ENCODE measurements at places on chromosomes 4 and X.
A peak's percentile ranks its signal among the peaks of the same experiment; 100 is the strongest.

GRCh38 chr4:36930562-36931111, 313.9 kb upstream of the NWD2 start:
- DNase-seq: no peak

DNA sequence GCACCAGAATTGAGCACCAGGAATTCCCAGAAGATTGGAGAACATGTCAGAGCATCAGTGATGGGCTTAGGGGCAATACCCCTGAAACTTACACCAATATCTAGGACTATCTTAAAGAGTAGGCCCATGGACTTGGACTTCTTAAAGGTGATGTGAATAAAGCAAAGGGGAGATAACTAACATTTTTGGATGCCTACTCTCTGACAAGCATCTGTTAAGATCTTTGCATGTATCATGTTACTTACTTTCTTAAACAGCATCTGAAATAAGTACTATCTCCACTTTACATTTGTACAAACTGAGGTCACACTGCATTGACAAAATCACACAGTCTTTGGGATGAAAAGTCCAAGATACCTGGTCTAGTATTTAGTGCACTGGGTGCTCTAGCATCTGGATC, 258.6 kb upstream of the ARSJ start:
- DNase-seq: no peak

DNA sequence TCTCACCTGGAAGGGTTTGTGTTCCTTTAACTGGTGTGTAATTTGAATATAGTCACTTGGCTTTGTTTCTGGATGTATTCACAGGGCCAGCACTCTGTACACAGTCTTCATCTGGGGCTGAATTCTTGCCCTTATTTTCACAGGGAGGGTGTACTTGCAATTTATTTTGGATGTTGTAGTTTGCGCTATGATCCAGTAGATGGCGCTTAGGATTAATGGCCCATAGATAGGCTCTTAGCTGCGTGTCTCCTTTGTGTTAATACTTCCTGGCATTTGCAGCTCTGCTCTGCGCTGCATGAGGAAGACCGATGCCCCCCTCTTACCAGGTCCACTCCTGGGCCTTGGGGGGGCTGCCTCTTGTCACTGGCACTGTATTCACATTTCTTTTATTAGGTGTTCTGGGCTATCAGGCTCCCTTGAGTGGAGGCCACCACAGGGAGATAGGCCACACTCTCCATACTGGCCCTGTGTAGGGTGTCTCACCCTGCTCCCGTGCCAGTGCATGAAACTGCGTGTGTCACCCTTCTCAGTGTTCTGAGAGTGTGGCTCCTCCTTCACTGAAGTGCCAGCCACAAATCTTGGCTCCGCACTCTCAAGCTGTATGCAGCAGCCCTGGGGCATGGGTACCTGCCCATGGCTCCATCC, 562.2 kb downstream of the ZIC3 start:
- DNase-seq: no peak

- no peak for DNase-seq
Measured at GRCh38 chr4:175770555-175770954, 41.5 kb downstream of the GPM6A start.

GRCh38 chr4:140254651-140255299, 100.8 kb upstream of the MAML3 start:
- no peak for DNase-seq

DNA sequence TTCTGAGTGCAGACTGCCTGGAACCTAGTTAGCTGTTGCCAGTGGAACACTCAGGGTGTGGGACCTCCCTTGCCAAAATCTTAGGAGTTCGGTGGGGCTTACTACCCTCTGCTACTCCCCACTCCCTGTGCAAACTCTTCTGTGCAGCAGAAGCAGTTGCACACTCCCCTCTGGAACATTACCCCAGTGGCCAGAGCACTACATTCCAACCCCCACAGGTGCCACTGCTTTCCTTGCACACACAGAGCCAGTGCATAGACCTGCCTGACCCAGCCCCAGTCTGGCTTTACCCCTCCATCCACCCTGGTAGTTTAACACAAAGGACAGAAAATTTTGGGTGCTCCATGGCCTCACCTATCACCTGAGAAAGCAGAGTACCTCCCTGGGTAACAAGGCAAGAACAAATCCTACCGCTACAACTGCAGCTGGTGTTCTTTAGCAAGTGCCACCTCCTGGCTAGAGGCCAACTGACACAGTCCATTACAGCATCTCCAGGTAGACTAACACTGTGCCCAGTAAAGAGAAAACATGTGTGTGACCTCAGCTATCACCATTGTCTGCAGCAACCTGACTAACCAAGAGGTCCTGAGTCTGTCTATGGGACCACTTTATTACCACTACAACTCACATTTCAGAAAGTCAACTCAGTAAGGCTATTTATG, 11.5 kb upstream of the RASSF6 start:
- no peak for DNase-seq

GRCh38 chr4:128355305-128355704, 67.7 kb upstream of the PGRMC2 start:
- DNase-seq: peak; percentile 79

DNA sequence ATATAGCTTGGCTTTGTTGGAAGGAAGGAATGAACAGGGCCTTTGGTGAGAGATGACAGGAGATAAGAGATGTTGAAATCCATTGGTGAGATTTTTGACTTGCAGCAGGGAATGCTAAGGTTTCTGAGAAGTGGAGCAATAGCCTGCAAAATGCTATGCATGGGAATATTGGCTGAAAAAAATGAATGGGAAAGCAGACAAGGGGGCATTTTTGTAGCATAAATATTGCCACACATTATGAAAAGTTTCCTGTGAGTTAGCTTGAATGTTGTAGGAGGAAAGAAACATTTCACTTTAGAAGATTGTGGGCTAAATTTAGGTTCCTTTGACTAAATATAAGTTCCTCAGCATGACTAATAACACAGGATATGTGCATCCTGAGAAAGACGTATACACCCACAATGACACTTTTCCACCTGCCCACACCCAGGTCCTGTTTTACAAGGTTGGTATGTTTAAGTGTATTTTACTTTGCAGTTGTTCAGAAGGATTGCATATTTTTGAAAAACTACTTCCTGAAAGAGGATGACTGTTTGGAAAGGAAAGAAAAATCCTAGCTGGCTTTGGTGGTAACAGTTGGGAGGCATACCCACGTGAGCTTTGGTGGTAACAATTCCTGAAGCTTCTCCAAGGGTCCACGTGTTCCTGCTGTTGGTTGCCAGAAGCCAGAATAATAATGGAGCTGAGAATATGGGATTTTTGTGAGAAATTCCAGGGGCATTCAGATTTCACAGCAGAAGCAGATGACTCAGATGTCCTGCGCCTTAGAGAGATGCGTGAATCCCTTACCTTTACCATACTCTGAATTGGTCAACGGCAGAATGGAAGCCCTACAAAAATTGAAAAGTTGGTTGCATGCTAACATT, 28.5 kb downstream of the PHEX start:
- no peak for DNase-seq

- no peak for DNase-seq
Measured at GRCh38 chr4:129278868-129279267, 182.9 kb downstream of the C4orf33 start.

- no peak for DNase-seq
Measured at GRCh38 chrX:13742397-13743176, 8.0 kb downstream of the OFD1 start.

- DNase-seq: no peak
Measured at GRCh38 chr4:132592340-132592739, 556.8 kb upstream of the PCDH10 start.

- DNase-seq: no peak
Measured at GRCh38 chr4:128162434-128162833, 101.3 kb downstream of the LARP1B start.

DNA sequence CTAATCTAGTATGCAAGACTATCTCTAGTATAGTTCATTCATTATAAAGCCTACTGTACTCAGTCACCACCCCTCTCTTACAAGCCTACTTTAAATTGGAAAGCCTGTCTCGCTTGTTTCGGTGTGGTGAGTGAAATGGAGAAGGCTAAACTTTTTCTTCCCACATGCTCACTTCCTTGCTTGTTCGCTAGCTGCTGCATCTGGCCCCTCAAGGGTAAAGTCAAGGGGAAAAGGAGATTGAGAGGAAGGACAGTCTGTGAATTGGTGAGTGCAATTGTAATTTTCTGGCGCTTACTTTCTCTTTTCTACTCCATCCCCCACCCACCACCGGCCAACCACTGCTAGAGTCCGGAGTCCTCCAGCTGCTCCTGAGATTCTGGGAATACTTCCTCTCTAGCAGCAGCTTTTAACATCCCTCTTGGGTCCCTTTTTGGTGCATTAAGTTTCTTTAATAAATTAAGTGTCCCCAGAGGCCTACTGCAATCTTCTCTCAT, 12.1 kb upstream of the ARAP2 start:
- DNase-seq: no peak

DNA sequence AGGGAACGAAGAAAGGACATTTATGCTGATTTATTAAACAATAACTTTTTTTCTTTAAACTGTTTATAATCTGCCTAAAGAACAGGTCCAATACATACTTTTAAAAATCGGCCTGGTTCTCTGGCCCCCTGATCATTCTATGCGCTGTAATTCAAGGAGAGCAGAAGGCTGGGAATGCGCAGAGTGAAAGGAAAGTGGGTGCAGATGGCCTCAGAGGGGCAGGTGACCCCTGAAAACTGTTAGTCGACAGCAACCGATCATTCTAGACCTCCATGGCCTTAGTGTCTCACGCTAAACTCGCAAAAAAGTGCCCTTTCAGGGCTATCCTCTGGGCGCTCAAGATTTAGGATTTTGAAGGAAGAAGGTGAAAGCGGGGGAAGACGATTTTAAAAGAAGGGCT, 2.2 kb downstream of the PDE5A start:
- no peak for DNase-seq

GRCh38 chr4:36010397-36010929, 233.9 kb downstream of the ARAP2 start:
- DNase-seq: no peak

DNA sequence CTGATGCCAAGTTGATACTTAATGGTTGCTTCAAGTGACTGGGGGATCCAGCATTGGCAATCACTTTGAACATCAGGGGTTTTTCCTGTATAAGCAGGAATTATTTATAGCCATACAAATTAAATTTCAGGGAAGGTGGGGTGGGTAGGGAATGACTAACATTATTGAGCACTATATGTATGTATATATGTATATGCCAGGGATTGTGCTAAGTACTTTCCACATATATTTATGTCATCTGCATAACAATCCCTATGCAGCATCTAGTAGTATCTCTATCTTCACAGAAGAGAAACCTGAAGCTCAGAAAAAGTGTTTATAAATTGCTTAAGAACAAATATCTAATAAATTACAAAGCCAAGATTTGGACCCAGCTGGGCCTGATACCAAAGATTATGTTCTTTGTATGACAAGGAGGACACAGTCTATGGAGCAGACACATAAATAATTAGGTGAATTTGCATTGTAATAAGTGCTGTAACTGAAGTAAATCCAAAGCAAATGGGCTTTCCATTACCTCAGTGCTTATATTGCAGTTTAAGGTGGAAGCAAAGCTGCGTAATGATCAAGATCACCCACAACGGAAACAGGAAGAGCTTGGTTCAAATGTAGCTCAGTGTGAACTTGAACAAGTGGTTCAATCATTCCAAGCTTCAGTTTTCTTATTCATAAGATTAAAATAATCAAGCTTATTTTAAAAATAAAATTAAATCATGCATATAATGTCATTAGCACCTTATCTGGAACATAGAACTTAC, 18.9 kb upstream of the RASGEF1B start:
- DNase-seq: no peak

GRCh38 chr4:2647403-2648158, 108.6 kb downstream of the TNIP2 start:
- no peak for DNase-seq

GRCh38 chr4:2356123-2357069, 62.0 kb downstream of the ZFYVE28 start:
- DNase-seq: no peak

- no peak for DNase-seq
Measured at GRCh38 chrX:87621697-87622096, 104.1 kb downstream of the KLHL4 start.

DNA sequence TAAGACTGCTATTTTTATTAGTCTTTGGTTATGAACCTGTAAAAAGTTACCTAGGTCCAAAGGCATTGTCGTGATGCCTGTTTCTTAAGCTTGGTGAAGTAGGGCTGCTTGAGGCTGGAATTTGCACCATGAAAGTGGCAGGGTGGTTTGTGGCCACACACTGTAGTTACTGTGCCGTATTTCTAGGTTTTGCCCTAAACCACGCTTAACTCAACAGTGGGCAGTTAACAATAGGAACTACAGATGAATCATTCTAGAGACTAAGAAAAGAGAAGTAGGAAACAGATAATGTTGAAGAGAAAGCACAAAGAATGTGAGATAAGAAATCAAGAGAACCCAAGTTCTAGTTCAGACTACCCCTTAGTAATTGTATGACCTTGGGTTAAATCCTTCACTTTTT, 11.5 kb downstream of the ETNPPL start:
- DNase-seq: no peak

DNA sequence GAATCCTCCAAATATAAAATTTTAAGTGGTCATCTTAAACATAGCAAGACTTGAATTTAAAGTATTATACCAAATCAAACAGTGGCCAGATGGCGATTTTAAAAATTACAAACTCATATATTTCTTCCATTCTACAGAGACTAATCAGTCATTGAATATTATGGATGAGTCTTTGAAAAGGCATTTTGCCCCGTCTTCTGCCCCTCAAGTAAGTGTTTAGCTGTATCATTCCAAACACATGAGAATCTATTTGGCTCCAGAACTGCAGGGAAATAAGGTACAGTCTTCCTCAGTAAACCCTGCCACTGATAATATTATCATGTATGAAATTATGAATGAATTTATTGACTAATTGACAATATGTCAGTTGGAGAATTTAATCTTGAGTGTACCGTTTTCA, 191.0 kb downstream of the SLC7A11 start:
- DNase-seq: no peak

- DNase-seq: no peak
Measured at GRCh38 chr4:173014113-173014558, 154.5 kb upstream of the GALNT7 start.

DNA sequence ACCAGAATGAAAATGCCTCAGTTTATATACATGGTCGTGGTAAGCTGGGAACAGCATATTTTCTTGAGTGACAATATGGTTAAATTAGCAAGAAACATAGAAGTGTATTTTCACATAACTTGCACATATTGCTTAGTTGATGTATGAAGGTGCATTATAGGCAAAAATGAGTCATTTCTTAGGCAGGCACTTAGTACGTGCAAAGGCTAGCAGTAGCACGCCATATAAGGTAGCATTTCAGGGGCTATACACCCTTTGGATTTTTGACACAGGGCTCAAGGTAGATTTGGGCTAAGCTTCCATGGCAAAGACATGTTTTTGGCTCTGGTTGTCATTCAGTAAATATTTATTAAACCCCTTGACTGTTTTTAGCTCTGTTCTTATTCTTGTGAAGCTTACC, 33.1 kb downstream of the PCDH7 start:
- DNase-seq: peak; percentile 10

GRCh38 chr4:11505221-11505971, 76.7 kb upstream of the HS3ST1 start:
- peak; percentile 86 for DNase-seq
